Activated naive CD8-positive, alpha-beta T cell treated with anti-CD3 and anti-CD28 coated beads, Interleukin-2, amount 10 ng/mL, durations not matched to agents 7 days and 5 days (primary cell): ENCODE measurements at places on chromosomes 13 and 19. TPM values are rescaled to one million over a fixed set of nuclear protein-coding genes. Genes with fewer than 3 reads are reported as not detected.

DNA sequence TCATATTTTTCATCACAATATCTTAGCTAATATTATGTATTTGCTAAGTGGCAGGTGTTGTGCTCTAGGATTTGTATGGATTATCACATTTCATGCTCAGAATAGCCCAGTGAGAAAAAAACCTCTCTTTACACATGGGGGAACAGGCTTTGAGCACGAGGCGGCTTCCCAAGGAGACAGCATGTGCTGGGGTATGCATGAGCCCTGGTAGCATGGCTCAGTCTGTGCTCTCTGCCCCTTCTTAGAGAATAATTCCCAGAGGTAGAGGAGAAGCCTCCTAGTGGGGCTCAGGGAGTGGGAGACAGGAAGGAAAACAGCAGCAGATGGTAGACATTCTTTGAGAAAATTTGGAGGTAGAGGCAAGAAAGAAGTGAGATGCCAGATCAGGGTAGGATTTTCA, 31.6 kb downstream of the RNASEH2B start:
- DNase-seq: no peak

The CYP2A7 gene
- not detected for total RNA-seq

- DNase-seq: no peak
Measured at GRCh38 chr13:50948601-50949000, 39.0 kb downstream of the RNASEH2B start.

DNA sequence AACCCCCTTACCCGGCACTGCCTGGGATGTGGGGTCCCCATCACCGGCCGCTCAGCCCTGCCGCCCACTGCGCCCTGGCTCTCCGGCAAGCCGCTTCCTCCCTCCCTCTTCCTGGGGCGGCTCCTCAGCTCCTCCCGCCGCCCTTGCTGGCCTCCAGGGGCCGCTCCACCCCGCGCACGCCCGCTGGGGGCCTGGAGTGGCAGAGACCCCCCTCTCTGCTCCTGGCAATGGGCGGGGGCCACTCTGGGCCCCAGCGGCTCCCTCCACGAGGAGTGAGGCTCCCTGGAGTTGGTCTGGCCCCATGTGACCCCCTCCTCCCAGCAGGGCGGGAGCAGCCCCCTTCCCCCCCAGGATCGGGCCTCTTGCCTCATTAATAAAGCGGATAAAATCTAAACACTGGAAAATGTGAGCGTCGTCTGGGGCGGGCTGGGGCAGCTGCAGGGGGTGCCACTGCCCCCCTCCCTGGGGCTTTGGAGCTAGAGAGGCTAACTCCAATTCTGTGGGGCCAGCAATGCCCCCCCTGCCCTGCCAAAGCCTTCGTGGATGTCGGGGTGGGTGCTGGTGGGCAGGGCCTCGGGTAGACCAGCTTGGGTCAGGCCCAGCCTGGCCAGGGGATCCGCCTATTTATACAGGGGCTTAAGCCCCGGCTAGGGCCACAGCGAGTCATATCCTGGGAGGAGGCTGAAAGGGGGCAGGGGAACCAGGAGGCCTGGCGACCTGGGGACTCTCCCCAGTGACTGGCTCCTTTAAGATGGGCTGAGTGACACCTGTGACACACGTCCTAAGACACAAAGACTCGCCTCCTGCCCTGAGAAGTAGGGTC, at the start of gene PTGER1:
PTGER1 (minus strand) TSS at position 104 of the 823 bp plus-strand sequence. CDS start 1,034 bp downstream, outside the sequence.
- DNase-seq: peak; percentile 59

DNA sequence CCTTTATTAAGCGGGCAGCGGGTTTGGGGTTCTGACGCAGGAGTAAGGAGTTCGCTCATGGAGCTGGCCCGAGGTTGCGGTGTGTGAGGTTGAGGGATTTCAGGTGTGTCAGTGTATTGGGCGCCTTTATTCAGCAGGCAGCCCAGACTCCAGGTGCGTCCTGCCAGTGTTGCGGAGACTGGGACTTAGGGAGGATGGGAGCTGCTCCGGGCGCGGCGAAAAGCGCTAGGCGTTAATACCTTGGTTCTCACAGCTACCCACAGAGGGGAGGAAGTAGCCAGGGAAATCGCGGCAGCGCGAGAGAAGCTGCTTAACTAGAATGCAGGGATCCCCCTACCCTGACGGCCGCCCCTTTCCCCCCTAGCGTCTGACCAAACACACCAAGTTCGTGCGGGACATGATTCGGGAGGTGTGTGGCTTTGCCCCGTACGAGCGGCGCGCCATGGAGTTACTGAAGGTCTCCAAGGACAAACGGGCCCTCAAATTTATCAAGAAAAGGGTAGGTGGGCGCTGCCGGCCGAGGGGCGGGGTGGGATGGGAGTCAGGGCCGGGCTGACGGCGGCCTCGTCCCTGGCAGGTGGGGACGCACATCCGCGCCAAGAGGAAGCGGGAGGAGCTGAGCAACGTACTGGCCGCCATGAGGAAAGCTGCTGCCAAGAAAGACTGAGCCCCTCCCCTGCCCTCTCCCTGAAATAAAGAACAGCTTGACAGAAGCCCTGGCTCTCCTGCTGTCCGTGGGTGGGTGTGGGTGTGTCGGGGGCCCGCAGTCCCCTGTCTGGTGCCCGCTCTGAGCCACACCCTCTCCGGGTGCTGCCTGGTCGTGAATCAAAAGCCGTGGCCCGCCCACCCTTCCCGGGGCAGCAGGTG, 1.1 kb downstream of the RPL36 start:
- DNase-seq: peak; percentile 63

DNA sequence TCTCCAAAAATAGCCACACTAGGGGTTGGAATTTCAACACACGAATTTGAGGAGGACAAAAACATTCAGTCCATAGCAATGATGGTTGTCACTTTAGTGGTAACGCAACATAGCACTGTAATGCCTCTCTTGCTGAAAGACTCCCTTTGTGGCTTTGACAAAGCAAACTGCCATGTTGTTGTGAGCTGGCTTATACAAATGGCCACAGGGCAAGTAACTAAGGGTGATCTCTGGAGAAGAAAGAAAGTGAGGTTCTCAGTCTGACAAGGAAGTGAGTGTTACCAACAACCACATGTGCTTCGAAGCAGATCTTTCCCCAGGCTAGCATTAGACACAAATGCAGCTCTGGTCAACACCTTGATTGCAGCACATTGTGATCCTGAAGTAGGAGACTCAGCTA, 79.1 kb upstream of the PCDH17 start:
- DNase-seq: no peak

The TSSK6 gene
- total RNA-seq: 5.8 TPM

The HIPK4 gene
- 0.11 TPM for total RNA-seq

DNA sequence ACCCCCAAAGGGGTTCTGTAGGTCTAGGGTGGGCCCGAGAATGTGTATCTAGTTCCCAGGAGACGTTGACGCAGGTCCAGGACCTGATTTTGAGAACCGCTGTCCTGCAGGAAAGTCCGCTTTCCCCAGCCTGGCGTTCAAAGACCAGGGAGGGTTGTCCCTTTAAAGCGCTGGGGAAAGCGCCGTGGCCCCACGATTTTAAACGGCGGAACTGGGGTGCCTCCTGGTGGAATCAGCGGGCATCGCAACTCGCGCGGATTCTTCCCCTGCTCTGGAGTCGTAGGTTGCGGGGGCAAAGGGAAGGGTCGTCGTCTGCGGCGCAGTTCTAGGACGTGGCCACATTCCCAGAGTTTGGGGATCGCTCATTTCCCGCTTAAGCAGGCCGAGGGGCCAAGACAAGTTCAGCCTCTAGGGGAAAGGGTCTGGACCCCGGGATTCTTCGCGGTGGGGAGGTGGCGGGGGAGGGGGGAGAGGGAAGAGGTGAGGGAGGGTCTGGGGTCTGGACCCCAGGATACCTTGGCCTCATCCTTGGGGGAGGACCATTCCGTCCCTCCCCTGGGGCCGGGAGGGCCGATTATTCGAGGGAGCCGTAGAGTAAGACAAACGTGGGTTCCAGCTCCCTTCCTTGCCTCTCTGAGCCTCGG, 7.7 kb downstream of the PNMA8B start:
- peak; percentile 86 for DNase-seq

- DNase-seq: no peak
Measured at GRCh38 chr13:99191900-99192399, 8.7 kb upstream of the UBAC2 start.

The ZNF415 gene
- total RNA-seq: 1.5 TPM

The NLRP4 gene
- total RNA-seq: not detected

DNA sequence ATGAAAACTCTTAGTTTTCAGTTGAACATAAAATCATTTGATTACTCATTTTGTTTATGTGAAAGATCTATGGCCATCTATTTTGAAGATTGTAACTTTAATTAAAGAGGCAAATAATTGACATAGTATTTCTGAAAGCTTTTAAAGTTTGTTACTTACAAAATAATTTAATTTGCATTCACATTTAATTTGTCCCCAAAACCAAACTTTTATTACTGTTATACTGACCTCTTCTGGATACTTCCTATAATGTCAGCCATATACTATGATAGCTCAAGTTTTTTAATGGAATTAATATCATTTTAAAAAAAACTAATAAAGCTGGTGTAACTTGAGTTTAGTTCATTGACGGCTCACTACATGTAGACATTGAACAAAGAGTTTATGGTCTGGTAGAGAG, 4.9 kb upstream of the SGCG start:
- no peak for DNase-seq

The LILRA5 gene
- not detected for total RNA-seq

GRCh38 chr19:46717034-46717715, at the start of gene PRKD2:
TSS of gene PRKD2 (minus strand) at chr19:46717114. CDS start at chr19:46716370, 744 bp downstream.
- DNase-seq: peak; percentile 94

DNA sequence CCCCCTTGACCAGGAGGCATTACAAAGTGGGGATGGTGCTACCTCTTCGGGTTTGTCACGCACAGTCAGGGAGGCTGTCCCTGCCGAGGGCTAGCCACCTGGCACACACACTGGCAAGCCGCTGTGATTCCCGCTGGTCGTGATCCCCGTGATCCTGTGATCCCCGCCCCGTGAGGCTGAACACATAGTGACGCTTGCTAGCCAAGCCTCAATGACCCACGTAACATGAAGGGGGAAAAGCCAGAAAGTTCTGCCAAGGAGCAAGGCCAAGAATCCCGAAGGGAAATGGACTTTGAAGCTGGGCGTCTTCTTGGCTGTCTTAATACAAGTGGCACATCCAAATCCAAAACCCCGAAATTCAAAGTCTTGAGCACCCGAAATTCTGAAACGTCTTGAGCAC, 13.7 kb downstream of the LDLR start:
- DNase-seq: no peak

GRCh38 chr13:110361365-110361911, 54.4 kb downstream of the COL4A2 start:
- DNase-seq: no peak

DNA sequence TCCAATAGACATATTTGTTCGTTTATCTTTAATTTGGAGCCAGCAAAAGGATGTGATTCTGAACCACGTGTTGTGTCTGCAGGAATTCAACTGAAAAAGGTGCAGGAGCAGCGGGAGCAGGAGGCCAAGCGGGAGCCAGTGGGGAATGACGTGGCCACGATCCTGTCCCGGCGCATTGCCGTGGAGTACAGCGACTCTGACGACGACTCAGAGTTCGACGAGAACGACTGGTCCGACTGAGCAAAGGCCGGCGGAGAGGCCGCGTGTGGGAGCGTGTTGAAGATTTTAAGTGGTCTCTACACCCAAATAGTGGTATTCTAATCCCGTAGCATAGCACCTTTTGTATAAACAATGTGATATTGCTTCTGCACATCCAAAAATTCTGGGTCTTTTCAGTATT, 75.0 kb downstream of the GPR12 start:
- no peak for DNase-seq

GRCh38 chr19:58474291-58474996, 1.7 kb upstream of the ZNF446 start:
- no peak for DNase-seq

DNA sequence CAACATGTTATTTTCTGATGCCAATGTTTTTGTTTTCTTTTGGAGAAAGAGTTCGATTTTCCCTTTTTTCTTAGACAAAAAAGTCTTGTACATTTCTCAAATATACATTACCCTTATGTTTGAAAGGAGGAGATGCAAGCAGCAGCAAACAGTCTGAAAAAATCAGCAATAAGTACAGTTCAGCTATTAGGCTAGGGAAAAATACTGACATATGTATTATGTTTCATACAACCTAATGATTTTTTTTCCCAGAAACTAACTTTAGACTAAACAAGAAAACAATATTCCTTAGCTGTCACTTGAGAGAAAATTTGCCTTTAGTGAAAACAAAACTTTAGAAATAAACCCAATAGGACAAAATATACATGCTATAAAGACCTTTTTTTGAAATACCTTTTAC, 1223.5 kb downstream of the SLITRK1 start:
- DNase-seq: no peak

The SHD gene
- total RNA-seq: not detected

The SELENOV gene
- total RNA-seq: not detected

The KCTD12 gene
- 6.1 TPM for total RNA-seq

The KLF2 gene
- 172 TPM for total RNA-seq

The LGI4 gene
- 0.44 TPM for total RNA-seq

- DNase-seq: no peak
Measured at GRCh38 chr19:16249826-16250404, 52.2 kb downstream of the AP1M1 start.

The LIPE gene
- 35.1 TPM for total RNA-seq

The OR7A5 gene
- total RNA-seq: not detected

DNA sequence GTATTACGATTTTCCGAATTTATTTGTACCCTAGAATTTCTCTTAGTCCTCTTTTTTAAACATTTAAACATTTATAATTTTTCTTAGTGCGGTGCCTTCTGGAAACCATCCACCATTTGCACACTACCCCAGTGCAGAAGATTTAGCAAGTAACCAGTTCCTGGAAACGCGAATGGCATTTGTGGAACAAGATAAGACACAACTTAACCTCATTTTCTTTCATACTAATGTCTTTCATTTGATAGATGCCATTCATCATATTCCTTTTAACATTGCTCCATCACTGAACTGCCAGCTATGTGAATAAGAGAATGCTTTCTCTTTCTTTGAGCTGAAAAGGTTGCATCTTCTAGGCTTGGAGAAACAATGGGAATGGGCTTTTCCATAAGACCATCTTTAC, 6.8 kb downstream of the FRY start:
- DNase-seq: no peak
